ENCODE measurements at places on chromosomes 16 and 17.

GRCh38 chr17:61129267-61130254 is 270.1 kb upstream of the TBX2 start:
- no peak for DNase-seq

- DNase-seq = no peak
These were observed 6.8 kb downstream of the TBKBP1 start for GRCh38 chr17:47700471-47701449.

DNA sequence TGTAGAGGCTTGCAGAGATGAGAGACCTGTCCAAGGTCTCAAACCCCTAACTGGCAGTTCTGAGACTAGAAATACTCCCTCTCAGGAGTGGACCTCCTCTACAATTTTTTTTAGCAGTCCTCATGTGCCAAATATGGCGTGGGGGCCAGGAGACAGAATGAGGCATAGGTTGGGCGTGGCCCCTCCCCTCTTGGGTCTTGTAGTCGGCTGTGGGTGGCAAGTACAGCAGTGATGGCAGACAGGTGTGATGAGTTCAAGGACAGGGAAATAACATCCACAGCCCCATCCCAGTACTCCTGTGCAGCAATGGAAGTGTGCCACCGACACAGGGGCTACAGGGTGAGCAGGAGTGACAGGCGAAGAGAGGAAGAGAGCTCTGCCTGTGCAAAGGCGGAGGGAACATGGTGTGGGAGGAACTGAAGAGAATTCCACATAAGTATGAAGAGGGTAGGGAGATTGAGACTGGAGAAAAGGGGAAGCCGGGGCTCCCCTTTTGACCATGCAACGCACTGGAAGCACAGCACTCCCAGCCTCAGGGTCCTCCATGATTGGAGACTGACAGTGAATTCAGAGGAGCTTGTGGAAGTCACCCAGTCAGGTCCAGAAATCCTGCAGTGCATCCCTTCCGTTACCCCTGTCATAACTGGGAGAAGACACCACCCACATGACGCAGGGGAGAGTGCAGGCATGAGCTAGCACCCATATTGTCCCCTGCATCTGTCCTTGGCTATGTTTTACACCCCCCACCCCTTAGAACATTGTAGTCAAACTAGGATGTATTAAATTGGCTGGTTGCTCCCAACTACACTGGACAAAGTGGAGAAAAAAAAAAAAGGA is 14.8 kb upstream of the CETP start:
- DNase-seq = no peak

GRCh38 chr17:28675980-28676379 is 14.0 kb downstream of the SUPT6H start:
- no peak for DNase-seq

DNA sequence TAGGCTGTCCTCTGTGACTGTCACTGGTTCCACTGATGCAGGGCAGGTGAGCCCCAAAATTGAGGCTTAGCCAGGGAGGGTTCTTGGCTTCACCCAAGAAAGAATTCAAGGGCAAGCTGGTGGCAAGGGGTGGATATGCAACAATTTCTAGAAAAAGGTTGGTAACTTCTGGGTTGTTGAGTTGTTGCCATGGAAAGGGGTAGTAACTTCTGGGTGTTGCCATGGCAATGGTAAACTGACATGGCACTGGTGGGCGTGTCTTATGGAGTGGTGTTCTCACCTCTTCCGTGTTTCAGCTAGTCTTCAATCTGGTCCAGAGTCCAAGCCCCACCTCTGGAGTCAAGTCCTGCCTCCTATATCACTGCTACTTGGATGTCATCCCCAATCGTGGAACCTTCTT is 9.5 kb upstream of the GUCY2D start:
- no peak for DNase-seq

GRCh38 chr17:60381958-60382357 is 10.0 kb downstream of the USP32 start:
- DNase-seq = no peak

DNA sequence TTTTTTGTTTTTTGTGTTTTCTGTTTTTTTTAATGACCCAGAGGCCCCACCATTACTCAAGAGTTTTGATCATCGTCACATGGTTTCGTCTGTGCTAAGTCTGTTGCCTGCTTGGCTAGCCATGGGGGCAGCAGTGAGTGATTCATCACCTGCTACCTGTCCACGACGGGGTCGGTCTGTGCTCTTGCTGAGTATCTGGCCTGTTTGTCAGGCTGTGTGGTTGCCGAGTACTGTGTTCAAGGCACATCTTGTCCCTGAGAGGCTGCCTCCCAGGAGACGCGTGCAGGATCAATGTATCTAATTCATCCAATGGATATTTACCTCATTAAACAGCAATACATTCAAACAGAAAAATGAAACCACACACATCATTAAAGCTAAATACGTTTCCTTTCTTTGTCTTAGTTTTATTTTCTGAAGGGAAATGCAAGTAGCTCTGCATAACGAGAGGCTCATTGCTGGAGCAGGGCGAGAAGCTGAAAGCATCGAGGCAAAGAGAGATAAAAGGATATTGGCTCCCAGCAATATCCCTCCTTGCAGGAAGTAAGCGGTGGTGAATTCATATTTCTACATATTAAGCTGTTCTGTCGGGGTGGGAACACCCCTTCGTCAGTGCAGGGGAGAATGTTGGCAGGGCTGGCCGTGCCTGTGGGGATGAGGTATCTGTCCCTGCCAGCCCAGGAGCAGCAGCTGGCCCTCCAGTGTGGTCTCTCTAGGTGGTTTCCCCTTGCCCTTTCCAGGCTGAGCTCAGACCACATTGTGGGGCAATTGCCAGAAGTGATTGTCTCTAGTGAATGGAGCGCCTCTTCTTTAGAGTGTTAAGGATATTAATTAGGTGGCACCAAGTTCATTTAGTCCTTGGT is 166.2 kb upstream of the ASIC2 start:
- DNase-seq = no peak

- DNase-seq = no peak
These were observed 304.7 kb downstream of the ZFHX3 start for GRCh38 chr16:72743011-72743761.

DNA sequence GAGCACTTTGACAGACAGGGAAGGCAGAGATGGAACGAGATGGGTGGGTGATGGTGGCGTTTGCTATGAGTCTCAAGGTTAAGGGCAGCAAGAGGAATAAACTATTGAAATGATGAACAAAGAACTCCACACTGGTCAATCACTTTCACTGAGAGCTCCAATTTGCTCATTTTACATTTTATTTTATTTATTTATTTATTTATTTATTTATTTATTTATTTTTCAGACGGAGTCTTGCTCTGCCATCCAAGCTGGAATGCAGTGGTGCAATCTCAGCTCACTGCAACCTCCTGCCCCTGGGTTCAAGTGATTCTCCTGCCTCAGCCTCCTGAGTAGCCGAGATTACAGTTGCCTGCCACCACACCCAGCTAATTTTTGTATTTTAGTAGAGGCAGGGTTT is 669.1 kb downstream of the HS3ST4 start:
- DNase-seq = no peak

DNA sequence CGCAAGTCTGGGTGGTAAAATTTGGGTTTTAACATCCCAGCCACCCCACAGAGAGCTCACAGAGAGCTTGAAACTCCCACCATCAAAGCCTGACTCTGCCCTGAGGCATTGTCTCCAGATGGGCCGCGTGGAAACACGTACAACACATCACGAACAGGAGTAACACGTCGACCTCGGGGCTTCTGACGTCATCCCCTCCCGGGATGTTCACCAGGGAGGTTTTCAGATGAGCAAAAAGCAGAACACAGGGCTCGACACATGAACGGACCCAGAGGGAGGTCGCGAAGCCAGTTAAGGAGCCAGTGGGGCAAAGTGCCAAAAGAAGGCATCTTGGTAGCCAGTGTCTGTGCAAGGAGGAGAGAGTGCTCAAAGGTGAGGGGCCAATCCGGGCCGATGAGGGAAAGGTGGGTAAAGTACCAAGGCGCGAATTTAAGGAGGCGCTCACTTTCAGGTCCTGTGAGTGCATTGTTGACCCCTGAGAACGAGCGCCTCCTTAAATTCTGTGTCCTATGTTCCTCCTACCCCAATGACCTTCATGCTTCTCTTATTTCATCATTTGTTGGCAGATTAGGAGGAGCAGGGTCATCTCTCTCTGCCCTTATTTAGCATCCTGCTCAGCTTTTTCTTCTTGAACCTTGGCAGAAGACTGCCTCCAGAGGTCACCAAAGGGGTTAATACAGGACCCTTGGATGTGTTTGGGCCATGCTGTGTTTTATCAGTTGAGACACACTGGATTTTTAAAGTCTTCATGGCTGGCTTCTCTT is 5.6 kb downstream of the RCVRN start:
- no peak for DNase-seq

DNA sequence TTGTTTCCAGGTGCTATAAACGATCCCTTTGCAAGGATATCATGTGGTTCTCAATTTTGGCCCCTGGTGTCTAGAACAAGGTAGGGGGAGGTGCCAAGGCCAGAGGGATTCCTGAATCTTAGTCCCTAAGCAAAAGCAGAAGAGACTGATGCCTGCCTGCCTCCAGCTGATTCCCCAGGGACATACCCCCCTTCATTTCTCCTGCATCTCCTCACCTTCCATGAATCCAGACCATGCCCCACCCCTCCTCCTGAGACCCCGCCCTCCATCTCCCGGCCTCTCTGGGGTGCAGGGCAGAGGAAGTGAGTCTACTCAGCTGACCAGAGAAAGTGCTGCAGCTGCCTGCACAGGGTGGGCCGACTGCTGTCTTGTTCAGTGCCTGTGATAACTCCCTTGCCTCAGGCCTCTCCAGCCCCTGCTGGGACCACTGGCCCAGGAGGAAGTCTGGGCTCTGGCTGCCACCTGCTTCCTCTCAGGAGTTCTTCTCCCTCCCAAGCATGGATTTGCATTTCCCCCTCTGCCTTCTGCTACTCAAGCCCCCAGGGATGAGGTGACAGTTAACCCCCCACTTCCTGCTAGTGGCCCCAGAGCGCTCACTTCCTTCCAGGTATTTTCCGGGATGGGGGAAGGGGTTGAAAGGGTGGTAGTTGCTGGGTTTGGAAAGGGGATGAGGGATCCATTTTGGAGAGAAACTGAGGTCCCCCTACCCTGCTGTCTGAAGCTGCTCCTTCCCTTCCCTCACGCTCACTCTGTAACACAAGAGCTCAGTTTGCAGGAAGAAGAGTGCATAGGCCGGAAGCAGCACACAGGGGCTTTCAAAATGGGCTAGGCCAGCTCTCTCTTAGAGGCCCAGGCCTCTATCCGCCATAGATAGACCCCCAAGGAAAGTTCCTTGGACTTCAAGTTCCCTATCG is 10.5 kb upstream of the TSPOAP1 start:
- peak; percentile 96 for DNase-seq

DNA sequence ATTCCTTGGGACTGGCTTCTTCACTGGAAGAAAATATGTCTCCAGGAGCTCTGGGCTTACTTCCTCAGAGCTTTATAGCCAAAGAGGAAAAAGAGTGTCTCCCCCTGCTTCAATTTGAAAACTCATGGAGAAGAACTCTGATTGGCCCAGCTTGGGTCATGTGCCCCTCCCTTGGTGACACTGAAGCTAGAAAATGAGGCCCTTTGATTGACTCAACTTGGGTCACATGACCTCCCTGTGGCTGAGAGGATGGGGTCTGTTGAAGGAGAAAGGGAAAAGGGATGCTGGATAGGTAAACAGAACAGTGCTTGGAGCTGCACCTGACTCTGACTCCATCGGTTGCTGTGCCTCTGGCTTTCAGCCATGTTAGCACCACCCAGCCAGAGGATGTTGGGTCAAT is 70.6 kb upstream of the KSR1 start:
- DNase-seq = no peak

- peak; percentile 99 for DNase-seq
These were observed 15.9 kb downstream of the TMEM92 start for GRCh38 chr17:50289991-50290702.
